Esophagus squamous epithelium (tissue), 5 donors: ENCODE measurements at places on chromosomes 11 and 22.

DNA sequence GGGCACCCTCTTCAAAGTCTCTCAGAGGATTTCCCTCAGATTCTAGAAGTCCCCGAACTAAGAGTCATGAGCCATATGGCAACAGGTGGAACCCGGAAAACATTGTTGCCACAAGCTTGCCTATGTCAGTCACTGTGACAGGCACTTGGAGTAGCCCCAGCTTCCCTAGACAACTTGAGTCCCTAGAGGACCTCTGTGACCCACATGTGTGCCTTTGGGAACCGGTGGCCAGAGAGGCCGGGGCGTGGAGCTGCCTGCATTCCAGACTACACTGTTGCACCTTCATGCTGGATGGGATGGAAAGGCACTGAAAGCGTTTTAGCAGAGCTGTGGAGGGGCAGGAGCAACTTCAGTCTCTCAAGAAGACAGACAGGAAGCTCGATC, 12.1 kb downstream of the SLC37A2 start:
- no peak for DNase-seq

- DNase-seq = no peak
Measured at GRCh38 chr11:70489276-70489675, 90.9 kb downstream of the CTTN start.

GRCh38 chr11:6565988-6566703, 37.3 kb downstream of the RRP8 start:
- DNase-seq = no peak

- DNase-seq = no peak
Measured at GRCh38 chr11:10604340-10604748, 35.9 kb upstream of the LYVE1 start.

GRCh38 chr11:88352139-88352538, 14.6 kb upstream of the CTSC start:
- no peak for DNase-seq

DNA sequence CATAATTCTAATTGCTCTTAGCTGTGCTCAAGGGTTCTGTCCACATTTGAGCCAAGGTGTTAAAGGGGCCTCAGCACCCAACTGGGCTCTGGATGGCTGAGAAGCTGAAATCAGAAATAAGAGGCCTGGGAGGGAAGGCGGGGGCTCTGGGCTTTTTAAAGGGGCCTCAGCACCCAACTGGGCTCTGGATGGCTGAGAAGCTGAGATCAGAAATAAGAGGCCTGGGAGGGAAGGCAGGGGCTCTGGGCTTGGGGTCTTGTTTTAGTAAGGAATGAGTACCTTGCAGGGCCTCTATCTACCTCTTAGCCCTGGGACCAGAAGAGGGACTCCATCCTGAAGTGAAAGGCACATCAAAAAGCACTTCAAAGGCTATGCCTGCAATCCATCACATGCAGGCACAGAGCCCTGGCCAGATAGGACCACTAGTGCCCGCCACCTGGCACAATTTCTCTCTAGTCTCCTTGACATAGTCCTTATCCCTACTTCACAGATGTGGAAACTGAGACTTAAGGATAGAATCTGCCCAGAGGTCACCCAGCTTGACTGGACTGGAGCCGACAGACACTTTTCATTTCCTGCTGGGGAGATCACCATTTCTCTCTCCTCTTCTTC, 35.6 kb downstream of the DKK3 start:
- DNase-seq = no peak

DNA sequence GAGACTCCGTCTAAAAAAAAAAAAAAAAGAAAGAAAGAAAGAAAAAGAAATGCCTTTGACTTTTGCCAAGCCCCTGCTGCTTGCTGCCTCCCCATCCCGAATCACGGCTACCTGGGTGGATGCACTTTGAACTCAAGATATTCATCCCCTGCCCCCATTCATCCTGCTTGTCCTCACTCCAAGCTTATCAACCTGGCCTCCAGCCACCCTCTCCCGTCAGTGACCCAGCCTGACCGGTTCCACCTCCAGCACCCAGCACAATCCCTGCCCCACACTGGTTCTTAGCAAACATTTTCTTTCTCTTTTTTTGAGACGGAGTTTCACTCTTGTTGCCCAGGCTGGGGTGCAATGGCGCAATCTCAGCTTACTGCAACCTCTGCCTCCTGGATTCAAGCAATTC, 44.4 kb downstream of the CYTH4 start:
- no peak for DNase-seq

- no peak for DNase-seq
Measured at GRCh38 chr22:24413736-24414385, 13.5 kb upstream of the ADORA2A start.

DNA sequence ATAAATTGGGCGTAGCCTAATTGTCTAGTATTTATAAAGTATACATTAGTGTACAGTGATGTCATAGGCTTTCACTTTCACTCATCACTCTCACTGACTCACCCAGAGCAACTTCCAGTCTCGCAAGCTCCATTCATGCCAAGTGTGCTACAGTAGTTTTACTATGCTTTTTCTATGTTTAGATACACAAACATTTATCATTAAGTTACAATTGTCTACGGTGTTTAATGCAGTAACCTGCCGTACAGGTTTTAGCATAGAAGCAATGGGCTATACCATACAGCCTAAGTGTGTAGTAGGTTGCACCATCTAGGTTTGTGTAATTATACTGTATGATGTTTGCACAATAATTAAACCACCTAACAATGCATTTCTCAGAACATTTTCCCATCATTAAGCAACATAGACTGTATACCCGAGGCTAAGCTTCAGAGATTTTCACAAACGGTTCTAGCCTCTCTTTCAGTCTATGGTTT, 17.5 kb downstream of the OR9G1 start:
- no peak for DNase-seq

- no peak for DNase-seq
Measured at GRCh38 chr22:49298834-49299750, 528.6 kb downstream of the BRD1 start.

GRCh38 chr11:108025387-108026080, 16.8 kb downstream of the CUL5 start:
- DNase-seq = no peak

GRCh38 chr11:126494831-126495230, 139.3 kb downstream of the ST3GAL4 start:
- no peak for DNase-seq

DNA sequence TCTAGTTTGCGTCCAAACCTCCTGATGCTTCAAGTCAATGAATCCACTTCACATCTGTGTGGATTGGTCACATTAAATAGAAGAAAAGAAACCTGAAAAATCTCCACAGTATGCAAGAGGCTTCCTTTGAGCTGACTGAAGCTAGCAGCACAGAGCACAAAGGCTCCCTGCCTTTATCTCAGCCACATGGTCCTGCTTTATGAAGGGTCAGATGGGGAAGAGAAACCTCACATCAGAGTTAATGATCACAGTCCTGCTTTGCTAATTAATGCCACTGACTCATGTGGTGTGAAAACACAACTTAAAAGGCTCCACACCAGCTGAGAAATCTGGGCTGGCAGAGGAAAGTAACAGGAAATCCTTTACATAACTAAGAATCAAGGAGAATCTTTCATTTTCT, 1291.0 kb downstream of the LRRC4C start:
- DNase-seq = no peak

- no peak for DNase-seq
Measured at GRCh38 chr22:25775531-25775930, 33.5 kb downstream of the MYO18B start.
